ENCODE measurements at places on chromosomes 7 and 10.

GRCh38 chr7:112963634-112964033 is 123.0 kb downstream of the GPR85 start:
- no peak for DNase-seq

DNA sequence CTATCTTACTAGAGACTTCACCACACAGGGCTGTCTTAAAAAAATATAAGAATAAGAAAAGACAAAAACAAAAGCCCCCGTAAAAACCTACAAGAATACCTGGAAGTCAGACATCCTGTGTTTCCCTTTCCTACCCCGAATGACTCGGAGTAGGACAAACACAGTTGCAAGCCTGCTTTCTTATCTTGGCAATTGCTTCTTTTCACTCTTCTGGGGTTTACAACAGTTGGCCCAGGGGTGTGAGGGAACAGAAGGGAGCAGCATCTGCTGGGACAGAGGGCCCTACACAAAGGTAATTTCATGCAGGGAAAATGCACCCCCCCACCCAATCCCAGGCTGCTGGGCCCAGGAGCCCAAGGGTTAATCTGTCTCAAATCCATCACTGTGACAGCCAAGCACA is 220.6 kb downstream of the ARHGAP12 start:
- no peak for DNase-seq

GRCh38 chr7:32536585-32536984 is 41.3 kb downstream of the AVL9 start:
- DNase-seq: no peak

- no peak for DNase-seq
These were observed 11.8 kb downstream of the MOSPD3 start for GRCh38 chr7:100623951-100624824.

- DNase-seq: no peak
These were observed 39.0 kb downstream of the SMNDC1 start for GRCh38 chr10:110265573-110266193.

- peak; percentile 62 for DNase-seq
These were observed at the start of gene PRF1 for GRCh38 chr10:70602665-70603448. TSS of gene PRF1 (minus strand) at chr10:70602741. CDS start at chr10:70600902, 1,839 bp downstream.

DNA sequence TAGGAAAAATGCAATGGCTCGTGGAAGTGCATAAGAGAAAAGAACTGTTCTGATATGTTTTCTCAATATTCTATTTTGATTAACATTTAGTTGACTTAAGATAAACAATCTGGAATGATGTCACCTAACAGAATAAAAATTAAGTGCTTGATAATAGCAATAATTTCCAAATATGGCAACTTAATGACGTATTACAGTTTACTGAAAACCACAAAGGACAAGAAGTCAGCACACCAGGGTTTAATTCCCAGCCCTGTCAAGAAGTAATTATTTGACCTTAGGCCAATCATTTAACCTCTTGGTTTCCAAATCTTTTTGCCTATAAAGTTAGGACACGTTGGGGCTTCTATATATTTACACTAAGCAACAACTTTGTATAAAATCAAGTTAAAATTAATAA is 95.7 kb downstream of the CABCOCO1 start:
- no peak for DNase-seq

GRCh38 chr7:123355576-123356190 is 155.9 kb upstream of the SLC13A1 start:
- no peak for DNase-seq

GRCh38 chr7:32479574-32480200 is 10.5 kb downstream of the LSM5 start:
- DNase-seq: no peak

- DNase-seq: no peak
These were observed 8.3 kb upstream of the FRMPD2 start for GRCh38 chr10:48282829-48283228.

- no peak for DNase-seq
These were observed 74.5 kb upstream of the VKORC1L1 start for GRCh38 chr7:65798111-65799075.

DNA sequence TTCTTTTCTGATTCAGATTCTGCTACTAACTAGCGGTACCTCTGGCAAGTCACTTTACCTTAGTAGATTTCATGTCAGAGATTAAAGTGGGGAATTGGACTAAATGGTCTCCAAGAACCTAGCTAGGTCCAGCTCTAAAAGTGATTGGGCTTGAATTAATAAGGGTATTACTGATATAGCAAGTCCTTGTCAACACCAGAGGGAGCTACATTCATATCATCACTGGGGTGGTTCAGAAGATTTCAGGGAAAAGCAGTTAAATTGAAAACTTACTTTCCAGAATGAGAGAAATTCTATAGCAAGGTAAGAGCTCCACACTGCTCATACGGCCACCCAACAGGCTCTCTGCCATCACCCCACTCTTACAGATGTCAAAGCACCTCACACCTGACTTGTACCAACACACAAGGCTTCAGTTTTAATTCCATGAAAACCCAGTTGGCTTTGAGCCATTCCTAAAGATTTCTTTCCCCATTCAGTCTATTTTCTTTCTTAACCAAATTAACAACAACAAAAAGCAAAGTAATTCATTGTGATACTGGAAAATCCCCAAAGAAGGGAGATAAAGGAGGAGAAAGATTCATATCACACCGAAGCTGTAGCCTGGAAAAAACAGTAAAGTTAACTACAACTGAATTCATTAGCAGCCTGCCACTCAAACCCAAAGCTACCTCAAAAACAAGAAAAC is 38.0 kb upstream of the SPOCK2 start:
- no peak for DNase-seq

DNA sequence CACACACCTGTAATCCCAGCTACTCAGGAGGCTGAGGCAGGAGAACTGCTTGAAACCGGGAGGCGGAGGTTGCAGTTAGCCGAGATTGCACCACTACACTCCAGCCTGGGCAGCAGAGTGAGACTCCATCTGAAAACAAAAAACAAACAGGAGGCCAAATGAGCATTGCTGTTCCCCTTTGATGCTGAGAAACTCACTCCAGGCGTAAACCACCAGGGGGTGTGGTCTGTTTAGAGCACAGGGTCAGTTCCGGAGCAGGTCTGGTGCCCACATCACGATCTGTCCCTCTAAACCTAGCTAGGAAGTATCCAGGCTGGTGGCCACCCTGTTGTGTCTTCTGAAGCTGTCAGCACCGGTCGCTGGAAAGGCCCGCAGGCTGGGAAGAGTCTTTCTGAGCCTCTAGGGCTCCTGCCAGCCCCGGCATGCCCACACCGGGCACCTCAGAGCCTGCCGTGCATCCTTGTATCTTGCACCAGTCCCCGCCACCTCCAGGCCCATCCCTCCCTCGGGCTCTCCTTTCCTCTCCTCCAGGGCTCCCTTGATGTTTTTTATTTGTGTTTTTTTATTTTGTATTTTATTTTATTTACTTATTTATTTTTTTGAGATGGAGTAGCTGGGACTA is 66.3 kb upstream of the SH2B2 start:
- DNase-seq: no peak

- DNase-seq: no peak
These were observed 196.4 kb upstream of the ZNF32 start for GRCh38 chr10:43845121-43845520.

- no peak for DNase-seq
These were observed 158.9 kb downstream of the ELMO1 start for GRCh38 chr7:37289781-37290180.

DNA sequence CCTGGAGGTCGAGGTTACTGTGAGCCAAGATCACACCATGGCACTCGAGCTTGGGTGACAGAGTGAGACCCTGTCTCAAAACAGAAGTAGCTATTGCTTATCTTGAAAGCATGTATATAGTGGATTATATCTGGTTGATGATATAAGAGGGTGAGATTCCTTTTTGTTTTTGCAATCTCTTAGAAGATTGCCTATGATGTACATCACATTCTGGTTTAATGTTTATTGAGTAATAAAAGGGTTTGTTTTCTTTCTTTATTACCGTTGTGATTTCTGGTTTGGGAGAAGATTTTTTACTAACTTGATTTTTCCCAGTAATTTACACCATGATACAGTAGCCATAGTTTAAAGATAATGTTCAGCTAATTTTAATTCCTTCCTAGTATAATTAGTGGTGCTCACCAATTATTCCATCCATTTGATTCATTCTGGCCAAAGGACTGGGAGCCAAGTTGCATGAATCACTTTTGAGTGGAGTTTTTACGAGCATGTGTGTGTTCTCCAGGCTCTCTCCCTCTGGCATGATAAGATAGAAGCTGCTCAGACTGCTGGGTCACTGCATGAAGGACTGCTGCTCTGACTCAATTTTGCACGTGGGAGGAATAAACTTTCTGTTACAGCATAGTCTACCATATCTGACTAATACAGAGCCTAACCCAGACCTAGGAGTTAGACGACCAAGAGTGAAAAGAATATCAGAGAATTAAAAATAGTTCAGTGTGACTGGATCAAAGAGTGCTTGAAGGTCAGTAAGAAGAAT is 13.5 kb upstream of the TSPAN13 start:
- no peak for DNase-seq

DNA sequence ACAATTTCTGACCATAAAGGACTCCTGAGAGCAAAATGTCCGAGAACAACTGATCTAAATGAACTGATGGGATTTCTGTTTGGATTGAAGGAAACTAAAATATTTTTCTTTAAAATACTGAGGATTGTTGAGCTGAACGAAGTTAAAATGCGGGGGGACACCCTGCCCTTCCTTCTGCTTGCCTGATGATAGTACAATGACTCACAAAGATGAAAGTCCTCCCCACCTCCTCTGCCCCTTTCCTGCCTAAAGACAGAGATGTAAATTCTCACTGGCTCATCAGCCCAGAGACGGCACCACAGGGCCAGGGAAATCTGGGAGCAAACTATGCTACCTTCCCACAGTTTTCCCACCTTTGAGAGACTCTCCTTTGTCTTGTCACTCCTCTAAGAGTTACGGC is 180.6 kb downstream of the PHTF2 start:
- DNase-seq: no peak

GRCh38 chr10:69734797-69735468 is 66.8 kb upstream of the COL13A1 start:
- no peak for DNase-seq

DNA sequence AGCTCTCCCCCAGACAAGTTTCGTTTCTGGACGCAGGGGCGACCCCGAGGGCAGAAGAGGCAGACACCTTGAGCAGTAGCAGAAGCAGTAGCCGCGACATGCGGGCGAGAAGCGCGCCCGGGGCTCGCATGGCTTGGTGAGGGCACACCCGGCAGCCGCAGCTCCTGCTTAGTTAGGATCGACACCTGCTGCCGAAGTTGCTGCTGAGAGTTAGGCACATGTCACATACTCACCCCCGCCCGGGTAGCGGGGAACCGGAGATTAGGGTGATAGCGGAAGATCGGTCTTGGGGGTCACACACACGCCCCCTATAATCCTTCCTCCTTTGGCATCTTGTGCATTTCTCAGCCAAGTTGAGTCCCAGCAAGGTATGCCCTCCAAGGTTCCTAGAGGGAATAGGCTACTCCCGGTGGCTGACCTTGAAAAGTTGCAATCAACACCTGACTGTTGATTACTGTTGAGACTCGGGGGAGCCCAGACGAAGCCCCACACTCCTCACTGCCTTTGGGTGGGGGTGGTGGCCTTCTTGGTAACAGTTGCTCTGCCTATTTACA is 668 bp downstream of the GPR37 start:
- no peak for DNase-seq

DNA sequence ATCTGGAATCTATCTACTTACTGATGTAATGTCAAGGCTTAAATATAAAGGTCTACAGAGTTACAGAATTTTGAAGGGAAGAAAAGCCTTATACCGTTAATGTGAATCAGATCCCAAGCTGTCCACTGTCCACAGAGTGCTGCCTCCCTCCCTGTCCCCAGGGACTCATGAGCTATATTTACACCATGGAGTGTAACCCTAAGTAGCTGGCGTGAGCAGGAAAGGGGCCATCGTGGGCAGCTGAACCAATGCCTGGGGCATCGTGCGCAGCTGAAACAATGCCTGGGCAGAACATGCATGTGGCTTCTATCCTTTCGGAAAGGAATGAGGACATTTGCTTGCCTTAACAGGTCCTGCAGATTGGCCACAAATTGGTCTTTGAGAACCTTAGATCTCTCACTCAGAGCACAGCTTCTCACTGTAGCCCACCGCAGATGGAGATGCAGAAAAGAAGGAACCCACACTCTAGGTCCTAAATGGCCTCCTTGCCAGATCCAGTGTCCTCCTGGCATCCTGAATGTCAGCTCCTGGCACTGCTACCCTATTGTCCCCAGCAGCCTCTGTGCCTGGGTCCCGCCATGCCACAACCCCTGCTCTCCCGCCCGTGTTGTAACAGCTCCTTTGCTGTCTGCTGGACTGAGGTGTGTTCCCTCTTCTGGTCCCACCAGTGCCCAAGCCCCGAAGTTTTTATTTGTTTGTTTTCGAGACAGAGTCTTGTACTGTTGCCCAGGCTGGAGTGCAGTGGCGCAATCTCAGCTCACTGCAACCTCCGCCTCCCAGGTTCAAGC is 30.3 kb downstream of the CCDC3 start:
- no peak for DNase-seq

DNA sequence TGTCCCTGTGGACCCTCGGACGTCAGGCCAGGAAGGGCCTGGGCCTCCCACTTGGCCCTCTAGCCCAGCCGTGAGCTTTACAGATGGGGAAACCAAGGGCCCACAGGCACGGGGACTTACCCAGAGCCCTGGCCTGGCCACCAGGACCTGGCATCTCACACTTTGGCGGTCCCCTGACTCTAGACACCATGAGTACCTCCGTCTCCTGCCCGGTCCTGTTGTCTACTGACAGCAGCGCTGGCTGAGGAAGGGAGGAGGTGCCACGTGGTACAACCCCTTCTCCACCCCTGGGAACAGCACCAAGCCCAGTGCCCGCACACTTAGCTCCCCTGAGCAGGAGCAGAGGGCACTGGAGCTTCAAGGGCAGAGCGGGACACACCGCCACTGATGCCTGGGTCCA is 26.1 kb downstream of the ADGRA1 start:
- no peak for DNase-seq

- no peak for DNase-seq
These were observed at the start of gene SCIN for GRCh38 chr7:12570534-12571461. TSS of gene SCIN (plus strand) at chr7:12570720. CDS start at chr7:12570787, 67 bp downstream.

- DNase-seq: no peak
These were observed 48.9 kb downstream of the FHIP2A start for GRCh38 chr10:114870486-114870885.

GRCh38 chr7:74345970-74346369 is 56.8 kb downstream of the CLIP2 start:
- DNase-seq: no peak

- DNase-seq: no peak
These were observed 2.3 kb downstream of the GLRX3 start for GRCh38 chr10:130138479-130138866.

GRCh38 chr7:124155432-124156022 is 122.7 kb upstream of the TMEM229A start:
- no peak for DNase-seq

GRCh38 chr7:81929386-81929785 is 159.5 kb upstream of the HGF start:
- DNase-seq: no peak

GRCh38 chr7:111041577-111041976 is 49.4 kb upstream of the LRRN3 start:
- no peak for DNase-seq

- DNase-seq: no peak
These were observed 155.1 kb upstream of the SEMA3D start for GRCh38 chr7:85341973-85342372.

DNA sequence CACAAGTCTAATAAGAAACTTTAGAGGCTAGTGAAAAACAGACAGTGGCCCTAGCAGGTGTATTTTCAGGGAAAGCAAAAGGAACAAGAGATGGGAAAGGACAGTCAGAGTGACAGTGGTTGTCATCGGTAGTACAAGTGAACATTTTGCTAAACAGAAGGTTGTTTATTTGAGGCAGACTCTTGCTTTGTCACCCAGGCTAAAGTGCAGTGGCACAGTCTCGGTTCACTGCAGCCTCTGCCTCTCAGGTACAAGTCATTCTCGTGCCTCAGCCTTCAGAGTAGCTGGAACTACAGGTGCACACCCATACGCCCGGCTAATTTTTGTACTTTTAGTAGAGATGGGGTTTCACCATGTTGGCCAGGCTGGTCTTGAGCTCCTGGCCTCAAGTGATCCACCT is 195.8 kb downstream of the RELN start:
- DNase-seq: no peak

All from activated T-cell treated with anti-CD3 and anti-CD28 coated beads for 1 hour (primary cell).